ENCODE measurements at places on chromosomes 16 and 17.
A peak's percentile ranks its signal among the peaks of the same experiment; 100 is the strongest.

GRCh38 chr16:2992383-2993081, 12.3 kb upstream of the PKMYT1 start:
- no peak for DNase-seq

GRCh38 chr16:8905168-8905762, 23.1 kb downstream of the LITAFD start:
- DNase-seq: peak; percentile 10

DNA sequence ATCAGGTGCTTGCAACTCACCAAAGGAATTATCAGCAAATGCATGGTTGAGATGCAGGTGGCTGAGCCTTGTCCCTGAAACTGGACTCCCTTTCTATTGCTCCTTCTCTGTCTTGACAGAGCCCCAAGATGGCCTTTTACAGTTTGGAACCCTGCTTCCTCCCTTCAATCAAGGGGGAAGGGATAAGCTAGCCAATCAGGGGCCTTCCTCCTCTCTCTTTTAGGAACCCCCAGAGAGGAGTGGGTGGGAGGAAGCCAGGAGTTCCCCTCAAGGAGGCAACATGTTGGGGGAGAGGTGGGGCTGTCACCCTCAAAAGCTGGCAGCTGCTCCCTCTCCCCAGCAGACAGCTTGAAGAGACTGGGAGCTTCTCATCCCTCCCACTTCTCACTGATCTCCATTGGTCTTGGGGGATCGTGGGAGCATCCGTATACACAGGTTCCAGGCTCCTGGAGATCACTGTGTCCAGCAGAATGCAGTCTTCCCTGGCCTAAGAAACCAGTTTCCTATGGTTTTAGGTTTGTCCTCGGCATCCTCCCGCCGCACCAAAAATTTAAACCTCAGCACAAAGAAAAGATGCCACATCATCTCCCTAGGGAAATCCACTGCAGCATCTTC, 7.2 kb downstream of the RASL10B start:
- no peak for DNase-seq

DNA sequence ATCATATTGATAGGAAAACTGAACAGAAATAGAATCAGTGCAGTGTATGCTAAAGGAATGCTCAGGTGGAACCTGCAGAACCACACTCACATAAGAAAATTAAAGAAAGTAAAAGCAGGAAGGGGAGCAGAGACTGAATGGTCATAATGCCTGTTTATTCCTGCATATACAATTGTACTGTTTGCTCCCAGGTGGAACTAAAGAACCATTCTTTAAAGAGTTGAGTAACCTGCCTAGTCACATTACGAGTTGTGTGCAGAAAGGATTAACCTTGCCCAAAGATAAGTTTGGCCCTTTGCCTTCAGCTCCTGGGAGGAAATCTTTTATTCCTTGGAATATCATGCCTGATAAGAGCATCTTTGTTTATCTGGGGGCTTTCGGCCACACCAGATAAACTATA, 434.7 kb downstream of the KIF2B start:
- no peak for DNase-seq

DNA sequence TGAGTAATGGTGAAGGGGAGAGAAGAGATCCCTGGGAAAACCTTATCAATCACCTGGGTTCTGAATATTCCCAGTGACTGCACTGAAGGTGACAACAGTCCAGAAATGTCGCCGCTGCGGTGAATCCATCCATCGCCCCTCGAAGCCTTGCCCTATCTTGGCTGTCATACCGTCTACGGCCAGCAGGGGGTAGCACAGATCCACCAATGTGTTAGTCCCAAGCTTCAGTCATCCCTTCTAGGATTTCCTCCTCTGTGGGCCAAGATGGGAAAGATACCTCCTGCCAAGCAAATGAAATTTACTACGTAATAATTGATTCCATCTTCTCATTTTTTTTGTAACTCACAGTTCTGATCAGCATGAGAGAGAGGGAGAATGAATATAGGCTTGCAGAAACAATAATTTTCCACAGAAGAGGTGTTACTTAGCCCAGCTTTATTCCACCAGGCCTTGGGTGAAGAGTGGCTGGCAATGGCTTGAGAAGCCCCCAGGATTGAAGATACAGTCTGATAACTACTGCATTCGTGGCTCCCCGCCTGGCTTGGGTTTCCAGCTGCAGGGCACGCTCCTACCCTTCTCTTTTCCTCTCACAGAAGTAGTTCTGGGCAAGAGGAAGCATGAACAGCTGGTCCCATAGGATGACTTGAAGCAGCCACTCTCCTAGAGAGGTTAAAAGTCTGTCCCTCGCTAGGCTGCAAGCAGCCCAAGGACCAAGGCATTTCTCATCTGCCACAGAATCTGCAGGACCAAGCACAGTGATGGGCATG, 2.6 kb upstream of the FMNL1 start:
- DNase-seq: peak; percentile 84

- no peak for DNase-seq
These were observed 12.4 kb downstream of the TAT start for GRCh38 chr16:71564335-71564967.

GRCh38 chr17:19978209-19978802, 678 bp upstream of the AKAP10 start:
- DNase-seq: no peak

GRCh38 chr17:66481271-66481670, 178.9 kb downstream of the PRKCA start:
- no peak for DNase-seq

DNA sequence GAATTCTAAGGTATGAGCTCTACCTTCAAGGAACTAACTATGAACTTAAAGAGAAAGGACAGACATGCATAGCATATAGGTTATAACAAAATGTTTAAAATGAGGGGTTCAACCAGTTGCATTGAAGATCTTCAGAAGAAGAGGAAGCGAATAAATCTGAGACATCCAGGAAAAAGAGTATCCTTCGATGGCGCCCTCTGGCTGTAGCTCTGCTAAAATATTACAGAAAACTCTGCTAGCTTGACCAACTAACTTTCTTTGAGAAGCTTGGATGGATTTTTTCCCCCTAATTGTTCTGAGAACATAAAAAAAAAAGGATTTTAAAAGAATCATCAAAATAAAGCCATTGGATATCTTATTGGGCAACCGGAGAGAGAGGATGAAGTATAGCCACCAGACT, 659.9 kb upstream of the SOX9 start:
- DNase-seq: no peak

DNA sequence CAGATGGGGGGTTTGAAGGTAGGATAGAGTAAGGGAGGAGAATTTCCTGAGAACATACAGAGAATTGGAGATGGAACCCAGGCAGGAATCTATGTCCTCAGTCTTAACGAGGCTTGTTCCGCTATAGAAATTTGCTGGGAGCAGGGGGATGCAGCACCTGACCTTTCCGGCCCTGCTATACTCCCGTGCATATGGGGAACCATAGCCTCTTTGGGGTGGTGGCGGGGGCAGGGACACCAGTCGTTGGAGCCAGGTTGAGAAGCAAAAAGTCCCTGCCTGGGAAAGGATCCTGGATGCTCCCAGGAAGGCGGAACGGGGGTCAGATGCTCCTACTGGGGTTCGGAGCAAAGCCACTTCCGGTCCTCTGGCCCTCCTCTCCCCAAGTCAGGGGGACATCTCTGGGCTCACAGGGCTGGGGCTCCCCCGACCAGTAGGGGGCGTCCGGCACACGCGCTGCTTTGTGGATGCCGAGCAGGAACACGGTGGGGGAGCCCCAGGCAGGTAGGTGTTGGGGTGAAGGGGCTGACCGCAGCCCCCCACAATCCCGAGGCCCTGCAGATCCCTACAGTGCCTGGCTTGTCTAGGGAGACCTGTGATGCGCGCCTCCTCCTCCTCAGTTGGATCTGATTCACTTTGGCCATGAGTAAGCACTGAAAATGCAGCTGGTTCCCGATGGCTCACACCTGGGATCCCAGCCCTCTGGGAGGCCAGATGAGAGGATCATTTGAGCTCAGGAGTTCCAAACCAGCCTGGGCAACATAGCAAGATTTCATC, 15.5 kb upstream of the TFAP4 start:
- peak; percentile 65 for DNase-seq

GRCh38 chr17:73230088-73230487, 31.6 kb downstream of the CPSF4L start:
- DNase-seq: no peak

GRCh38 chr16:11333702-11334101, 11.6 kb upstream of the RMI2 start:
- DNase-seq: no peak

GRCh38 chr17:31806921-31807320, 52.1 kb downstream of the COPRS start:
- no peak for DNase-seq

GRCh38 chr16:66705790-66706505, 9.4 kb upstream of the CMTM4 start:
- DNase-seq: no peak

- no peak for DNase-seq
These were observed 10.3 kb downstream of the PHAF1 start for GRCh38 chr16:67120025-67120424.

DNA sequence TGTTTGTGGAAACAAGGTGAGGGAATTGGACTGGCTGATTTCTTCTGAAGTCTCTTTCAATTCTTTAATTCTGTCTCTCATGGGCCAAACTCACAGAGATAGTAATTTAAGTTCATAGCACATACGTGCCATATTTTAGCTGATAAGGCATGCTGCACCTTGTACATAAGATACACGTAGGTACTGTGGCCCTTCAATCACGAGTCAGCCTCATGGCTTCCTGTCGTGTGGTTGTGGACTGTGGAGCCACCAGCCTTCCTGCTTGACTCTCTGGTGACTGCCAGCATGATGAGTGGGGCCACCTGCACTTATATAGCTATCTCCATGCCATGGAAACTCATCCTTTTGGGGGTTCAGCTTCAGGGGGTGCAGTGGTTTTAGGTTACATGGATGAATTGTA, 25.1 kb downstream of the KSR1 start:
- DNase-seq: no peak

DNA sequence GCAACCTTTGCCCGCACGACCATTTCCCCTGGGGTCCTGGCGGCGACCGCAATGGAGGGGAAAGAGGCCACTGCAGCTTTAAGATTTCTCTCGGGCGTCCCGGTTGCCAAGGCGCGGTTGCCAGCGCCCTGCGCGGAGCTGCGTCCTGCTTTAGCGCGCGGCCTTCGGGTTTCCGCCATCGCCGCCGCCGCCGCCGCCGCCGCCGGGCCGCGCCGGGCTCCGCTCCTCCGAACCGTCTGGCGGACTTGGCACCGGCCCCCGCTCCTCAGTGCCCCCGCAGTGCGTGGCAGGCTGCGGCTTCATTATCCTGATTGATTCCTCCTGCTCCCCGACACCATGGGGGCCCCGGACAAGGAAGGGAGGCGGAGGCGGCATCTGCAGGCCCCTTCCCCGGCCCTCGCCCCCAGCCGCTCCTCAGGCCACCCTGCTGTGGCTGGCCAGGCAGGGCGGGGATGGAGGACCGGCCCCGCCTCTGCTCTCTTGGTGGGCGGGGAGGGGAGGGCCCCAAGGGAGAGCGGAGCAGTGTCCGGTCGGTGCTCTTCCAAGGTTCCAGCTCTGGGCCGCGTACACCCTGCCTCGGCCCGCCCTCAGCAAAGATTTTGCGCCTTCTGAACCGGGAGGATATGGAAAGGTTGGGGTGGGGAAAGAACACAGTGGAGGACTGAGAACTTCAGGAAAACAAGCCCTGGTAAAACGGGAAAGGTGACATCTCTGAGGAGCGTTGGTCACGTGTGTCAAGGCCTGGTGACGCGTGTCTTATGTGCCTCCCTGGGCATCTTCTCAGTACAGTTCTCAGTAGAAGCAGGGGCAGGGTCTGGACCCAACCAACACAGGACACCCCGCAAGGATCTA, 34.0 kb downstream of the NEUROD2 start:
- DNase-seq: peak; percentile 51

DNA sequence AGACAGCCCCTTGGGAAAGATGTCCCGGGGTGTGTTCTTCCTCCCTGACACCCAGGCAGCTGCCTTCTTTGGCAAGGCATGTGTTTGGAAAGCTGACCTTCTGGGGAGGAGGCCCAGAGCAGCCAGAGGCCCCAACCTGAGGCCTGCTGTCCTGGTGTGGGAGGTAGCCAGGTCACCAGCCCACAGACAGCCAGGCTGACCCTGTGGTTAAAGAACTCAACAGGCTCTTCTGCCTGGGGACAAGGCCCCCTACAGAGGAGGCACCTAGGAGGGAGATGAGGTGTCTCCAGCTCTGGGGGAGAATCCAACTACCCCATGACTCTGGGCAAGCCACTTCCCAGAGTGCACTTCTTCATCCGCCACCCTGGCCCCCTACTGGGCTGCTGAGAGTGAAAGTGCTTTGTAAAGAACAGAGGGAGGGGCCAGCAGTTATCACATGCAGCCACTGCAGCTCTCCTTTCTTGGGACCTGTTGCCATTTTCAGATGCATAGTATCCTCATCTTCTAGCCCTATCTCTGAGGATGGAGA, 13.1 kb upstream of the SREBF1 start:
- DNase-seq: peak; percentile 74

- DNase-seq: peak; percentile 64
These were observed at the start of gene ITGB3 for GRCh38 chr17:47253541-47254402. TSS of gene ITGB3 (plus strand) at chr17:47253827. CDS start at chr17:47253862, 35 bp downstream.

DNA sequence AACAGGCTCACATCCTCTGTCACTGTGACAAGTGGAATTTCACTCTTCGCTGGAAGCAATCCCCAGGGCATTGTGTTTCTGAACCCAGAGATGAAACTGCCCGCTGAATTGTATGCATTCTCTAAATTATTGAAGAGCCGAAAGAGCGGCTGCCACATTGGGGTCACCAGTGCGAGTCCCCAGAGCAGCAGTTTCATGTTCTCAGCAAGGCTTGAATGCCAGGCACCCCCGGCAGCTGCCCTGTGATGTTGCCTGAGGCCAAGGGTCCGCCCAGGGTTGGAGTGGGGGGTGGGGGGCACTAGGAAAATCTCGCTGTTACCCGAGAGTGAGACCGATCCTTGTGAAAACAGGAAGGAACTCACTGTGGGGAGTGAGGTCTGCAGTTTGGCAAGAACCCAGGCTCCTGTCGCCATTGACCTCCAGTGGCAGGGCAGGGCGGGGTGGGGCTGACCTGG, 20.7 kb upstream of the BCAR1 start:
- no peak for DNase-seq

- DNase-seq: no peak
These were observed 47.8 kb upstream of the FBXO47 start for GRCh38 chr17:39014795-39015545.
